Immature natural killer cell (primary cell): ENCODE measurements at places on chromosomes 7 and 10.

- no peak for DNase-seq
Measured at GRCh38 chr7:106704000-106704840, 43.3 kb upstream of the CCDC71L start.

DNA sequence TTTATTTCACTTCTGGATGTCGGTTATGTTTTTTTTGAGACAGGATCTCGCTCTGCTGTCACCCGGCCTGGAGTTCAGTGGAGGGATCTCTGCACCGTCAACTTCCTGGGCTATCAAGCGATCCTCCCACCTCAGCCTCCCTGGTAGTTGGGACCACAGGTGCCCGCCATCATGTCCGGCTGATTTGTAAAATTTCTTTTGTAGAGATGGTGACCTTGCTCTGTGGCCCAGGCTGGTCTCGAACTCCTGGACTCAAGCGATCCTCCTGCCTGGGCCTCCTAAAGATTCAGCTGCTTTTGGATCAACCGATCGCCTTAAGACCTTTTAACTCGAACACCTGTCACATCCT is 606 bp upstream of the RABGEF1 start:
- no peak for DNase-seq

DNA sequence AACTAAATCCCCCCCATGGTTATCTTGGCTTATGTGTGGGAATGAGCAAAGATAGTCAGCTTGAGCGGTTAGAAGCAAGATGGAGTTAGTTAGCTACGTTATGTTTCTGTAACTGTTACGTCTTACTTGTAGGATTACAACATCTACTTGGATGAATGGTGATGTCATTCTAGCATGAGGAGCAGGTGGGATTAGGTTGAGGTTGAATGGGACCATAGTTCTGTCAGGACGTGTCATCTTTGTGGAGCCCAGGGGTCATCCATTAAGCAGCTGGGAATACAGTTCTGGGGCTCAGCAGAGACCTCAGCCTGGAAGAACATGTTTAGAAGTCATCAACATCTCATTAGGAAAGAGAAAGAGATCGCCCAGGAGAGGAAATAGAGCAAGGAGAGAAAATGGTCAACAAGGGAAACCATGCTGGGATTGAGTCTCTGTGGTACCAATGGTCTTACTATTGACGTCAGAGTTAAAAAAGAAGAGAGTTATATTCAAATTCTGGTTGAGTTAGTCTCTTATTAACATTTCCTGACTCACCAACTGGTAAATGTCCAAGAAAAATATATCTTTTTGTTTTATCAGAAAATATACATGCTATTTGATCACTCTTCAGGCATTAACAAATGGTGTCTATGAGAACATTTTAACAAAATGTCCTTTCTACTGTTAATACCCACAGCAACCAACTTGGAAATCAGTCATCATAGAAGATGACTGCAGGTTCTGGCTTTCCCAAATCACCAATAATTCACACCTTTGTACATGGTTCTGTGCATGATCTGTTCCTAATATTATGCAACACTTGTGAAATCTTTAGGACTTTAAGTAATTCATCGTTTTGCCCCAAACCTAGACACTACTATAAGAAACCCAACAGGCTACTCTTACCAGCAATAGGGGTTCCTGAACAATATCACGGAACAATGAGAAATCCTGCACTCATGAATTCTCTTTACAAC is 96.9 kb downstream of the KIAA1217 start:
- DNase-seq: no peak

GRCh38 chr7:155293721-155294510 is 3.8 kb upstream of the INSIG1 start:
- no peak for DNase-seq

DNA sequence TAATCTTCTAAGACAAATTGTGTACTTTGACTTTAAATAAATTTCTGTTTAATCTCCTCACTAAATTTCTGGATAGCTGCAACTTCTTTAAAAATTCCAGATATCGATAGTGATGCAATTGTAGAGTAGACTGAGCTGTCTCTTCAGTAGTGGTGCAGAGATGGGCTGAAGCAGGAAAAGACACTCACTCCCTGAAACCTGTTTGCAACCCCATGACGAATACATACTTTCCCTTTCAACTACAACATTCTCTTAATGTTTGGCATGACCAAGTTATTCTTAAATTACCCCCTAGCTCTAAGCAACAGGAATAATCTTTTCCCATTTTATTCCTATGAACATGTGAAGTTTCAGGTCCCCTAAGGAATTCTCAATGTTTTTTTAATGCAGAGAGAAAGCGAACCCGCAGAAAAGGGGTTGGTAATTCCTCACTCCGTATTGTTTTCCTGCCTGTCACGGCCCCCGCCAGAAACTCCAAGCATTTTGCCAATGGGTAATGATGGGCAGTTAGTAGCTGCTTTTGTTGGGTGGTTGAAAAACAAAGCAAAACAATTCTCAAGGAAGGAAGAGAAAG is 1.3 kb downstream of the THSD7A start:
- DNase-seq: no peak

GRCh38 chr10:91690996-91691676 is 58.3 kb upstream of the PPP1R3C start:
- no peak for DNase-seq

DNA sequence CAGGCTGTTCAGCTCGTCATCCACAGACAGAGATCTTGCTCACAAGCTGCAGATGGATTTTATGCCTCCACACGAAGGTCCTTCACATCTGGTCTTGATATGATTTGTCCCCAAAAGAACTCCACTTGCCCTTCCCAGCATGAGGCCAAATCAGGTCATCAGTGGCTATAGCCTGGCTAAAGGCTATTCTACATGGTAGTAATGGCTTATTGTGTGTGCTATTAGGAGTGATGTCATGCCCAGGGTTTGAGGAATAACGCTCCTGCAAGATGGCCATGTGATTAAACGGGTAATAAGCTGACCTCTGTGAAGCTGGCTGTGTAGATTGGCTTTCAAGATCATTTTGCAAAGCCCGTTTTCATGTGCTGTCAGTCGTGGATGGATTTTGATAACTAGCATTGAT is 313.8 kb downstream of the FRMD4A start:
- DNase-seq: no peak

- no peak for DNase-seq
Measured at GRCh38 chr10:26787362-26787761, 73.4 kb downstream of the ABI1 start.

- no peak for DNase-seq
Measured at GRCh38 chr7:95342642-95343307, 18.4 kb upstream of the PON1 start.

DNA sequence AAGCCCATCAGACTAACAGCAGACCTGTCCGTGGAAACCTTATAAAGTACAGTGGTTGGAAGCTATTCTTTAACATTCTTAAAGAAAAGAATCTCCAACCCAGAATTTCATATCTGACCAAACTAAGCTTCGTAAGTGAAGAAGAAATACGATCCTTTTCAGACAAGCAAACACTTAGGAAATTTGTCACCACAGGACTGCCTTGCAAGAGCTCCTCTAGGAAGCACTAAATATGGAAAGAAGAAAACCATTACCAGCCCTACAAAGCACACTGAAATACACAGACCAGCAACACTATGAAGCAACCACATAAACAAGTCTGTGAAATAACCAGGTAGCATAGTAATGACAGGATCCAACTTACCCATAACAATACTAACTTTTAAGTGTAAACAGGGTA is 177.7 kb upstream of the PRSS1 start:
- no peak for DNase-seq

DNA sequence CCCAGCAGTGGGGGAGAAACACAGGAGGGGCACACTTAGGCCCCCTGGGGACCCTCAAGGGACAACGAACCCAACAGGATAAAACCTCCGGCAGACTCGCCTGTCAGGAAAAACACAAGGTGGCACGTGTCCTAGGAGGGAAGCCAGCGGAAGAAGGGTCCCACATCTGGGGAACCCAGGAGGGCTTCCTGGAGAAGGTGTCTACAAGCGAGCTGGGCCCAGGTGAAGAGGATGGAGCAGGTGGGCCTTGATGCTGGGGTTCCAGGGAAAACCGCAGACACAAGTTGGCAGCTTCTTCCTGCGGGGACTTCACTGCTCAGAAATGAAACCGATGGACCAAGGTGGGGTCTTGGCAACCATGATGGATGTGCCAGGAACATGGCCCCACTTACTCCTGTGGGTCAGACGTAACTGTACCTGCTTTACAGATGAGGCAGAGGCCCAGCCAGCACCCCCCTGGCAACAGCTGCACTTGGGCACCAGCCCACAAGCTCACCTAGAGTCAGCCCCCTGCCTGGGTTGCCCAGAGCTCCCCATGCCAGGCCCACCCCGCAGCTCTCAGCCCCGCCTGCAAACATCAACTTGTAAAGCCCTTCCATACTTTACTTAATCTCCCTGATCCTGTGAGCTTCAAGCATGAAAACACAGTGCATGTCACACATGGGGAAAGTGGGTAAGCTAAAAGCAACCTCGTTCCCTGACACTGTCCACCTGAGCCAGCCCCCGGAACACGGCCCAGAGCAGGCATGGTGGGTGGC is 225.0 kb downstream of the ELFN1 start:
- DNase-seq: no peak

DNA sequence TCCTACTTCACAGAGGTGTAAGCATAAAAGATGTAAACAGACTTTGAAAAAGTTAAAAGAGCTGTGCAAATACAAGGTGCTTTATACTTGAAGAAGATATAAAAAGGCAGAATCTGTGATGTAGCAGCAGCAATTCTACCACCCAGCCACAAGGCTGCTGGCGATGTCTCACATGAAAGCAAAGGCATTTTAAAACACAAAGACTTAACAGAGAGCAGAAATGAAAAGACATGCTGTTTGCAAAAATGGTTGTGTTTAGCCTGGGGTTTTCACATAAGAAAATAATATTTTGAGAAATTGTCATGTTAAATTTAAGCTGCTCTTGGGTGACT is 85.5 kb upstream of the ZNF800 start:
- DNase-seq: no peak

GRCh38 chr10:102859911-102860310 is 5.9 kb downstream of the BORCS7 start:
- no peak for DNase-seq

DNA sequence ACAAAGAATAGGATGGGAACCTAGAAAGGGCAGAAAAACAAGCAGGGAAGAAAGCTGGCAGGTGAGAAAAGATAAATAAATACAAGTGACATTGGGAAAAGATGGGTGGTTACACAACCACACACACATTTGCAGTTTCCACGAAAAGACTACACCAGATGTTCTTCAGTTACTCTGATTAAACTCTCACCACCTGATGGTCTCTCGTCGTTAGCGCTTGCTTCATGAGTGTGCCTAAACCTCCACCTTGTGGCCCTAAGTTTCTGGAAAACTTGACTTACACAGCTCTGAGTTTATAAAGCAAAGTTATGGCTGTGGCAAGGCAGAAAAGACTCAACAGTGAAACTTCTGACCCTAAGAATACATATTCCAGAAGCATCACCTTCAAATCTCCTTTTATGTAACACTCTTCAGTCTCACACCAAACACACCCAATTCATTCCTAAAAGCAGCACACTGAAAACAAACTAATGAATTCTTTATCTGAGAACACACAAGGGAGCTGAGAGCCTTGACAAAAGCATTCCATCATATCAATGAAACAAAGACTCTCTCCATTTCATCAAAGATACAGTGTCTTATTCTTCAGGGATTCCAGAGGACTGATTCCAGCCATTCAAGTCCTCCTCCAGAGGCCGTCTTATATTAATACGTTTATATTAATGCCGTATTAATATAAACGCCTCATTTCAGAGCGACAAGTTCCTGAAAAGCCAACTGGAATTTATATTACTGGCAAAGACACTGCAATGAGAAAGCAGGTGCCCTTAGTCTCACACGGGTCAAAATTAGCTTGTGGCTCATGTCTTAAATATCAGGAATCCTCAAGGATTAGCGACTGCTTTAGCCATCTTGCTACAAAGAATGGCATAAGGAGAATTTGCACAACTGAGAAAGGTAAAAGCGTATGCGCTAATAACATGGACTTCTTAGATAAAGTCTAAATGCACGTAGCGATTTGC is 77.6 kb downstream of the RNF216 start:
- no peak for DNase-seq

DNA sequence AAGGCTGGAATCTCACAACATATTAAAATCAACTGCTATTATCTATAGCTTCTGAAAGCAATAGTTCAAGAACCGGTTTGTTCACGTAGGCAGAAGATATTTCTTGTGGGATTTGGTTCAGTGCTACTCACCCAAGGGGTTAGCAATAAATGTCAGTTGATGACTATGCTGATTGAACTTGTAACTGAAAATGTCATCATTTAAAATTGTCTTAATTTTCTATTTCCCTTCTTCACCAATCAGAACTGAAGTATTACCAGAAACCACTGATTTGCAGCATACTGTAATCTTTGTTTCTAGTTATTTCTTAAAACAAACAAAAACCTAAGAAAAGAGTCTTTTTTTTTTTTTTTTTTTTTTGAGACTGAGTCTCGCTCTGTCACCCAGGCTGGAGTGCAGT is 46.1 kb downstream of the CPEB3 start:
- DNase-seq: no peak

GRCh38 chr7:139917851-139918250 is 88.8 kb downstream of the TBXAS1 start:
- no peak for DNase-seq

DNA sequence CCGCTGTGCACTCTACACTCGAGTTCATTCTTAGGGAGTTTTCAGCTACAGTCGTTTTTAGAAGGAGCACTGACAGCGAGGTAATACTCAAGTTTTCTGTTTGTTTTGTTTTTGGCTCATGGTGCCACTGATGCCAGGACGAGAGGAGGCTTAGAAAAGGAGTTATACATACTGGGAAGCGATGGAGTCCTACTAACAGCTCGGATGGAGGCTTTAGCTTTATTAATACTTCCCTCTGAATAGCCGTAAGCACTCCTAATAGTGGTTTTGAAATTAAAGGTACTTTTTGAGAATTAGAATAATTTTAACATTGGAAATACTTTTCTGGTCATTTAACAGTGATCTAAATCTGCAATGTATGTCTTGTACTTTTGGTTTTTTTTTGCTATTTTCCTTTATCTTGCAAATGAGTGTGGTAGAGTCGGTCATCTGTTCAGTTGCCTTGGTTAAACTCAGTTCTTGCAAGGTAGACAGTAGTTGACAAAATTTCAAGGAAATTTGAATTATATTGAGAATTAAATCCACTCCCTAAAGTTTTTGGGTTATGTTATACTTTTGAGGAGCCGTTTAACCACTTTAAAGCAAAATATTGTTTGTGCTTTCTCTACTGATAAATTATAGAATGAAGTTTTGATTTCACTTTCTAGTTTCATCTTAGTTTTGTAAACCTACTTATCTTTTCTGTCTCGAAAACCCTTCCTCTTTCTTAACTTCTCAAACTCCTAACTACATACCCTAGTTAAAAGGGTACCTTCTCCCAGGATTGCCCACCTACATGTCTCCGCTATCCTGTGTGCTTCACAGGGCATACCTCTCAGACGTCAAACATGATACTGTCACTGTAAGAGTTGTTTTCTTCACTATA is 1.5 kb downstream of the HBP1 start:
- DNase-seq: no peak

DNA sequence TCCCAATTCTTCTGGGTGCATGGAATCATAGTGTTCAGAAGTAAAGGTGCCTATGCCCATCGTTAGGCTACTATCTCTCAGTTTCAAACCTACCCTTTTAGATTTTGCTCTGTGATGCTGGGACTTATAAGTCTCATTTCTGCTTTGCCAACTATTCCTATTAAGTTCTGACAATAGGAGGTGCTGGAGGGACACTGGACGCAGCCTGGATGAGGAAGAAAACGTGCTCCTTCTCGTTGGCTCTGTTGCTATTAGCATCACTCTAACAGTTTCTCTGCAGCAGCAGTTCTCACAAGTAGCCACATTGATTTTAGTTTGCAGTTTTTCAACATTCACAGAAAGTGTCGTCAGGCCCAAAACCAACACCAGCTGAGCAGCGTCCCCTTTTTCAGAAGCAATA is 72.4 kb downstream of the ABCC2 start:
- no peak for DNase-seq
